NCI-H1436 (cell line): ENCODE measurements at places on chromosomes 1 and 21.

DNA sequence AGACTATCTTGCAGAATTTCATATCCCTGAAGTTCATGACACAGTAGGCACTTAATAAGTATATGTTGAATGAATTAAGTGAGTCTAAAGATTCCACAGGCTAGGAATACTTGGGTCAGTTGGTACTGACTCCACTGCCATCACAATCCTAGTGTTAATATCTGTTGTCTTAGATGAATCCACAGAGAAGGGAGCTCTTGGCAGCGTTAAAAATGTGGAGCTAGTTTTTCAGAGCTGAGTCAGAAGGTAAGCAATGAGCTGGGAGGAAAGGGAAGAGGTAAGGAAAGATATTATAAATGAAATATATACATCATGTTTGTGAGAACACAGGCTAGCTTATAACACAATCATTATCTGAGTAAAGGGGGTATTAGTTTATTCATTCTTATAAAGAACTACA, 21.8 kb upstream of the GORAB start:
- DNase-seq, result no peak

DNA sequence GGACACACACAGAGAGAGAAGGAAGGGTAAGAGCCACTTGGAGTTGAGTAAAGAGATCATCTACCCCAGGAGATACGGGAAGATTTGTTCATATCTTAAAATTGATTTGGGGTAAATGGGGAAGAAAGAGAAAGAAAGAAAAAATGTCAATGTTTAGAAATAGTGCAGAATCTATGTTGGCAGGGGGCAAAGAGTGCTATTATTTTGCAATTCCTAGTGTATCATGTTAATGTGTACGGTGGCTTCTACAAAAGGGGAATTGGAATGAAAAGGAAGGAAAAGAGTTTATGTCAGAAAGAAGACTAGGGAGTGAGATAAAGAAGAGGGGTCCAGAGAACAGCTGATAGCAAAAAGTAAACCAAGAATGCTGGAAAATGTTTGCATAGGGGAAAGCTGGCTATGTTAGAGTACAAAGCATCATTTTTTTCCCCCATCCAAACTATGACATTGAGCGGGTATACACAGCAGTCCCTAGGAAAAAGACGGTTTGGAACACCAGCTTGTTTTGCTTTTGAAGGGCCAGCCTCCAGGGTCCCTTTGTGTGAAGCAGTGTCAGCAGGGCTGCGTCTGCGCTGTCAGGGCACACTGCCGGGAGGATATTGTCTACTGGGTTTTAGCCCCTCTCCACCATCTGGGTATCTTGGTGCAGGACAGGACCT, 10.8 kb downstream of the LRRC8D start:
- DNase-seq, result no peak

GRCh38 chr21:37821786-37822450, 94.3 kb downstream of the KCNJ6 start:
- DNase-seq, result no peak

GRCh38 chr21:42113926-42114409, 42.9 kb downstream of the UMODL1 start:
- no peak for DNase-seq

- no peak for DNase-seq
Observed at GRCh38 chr1:23732363-23733224, 10.7 kb upstream of the ELOA start.

- no peak for DNase-seq
Observed at GRCh38 chr1:166170075-166170474, 3.3 kb upstream of the FAM78B start.
